ENCODE measurements at places on chromosomes 12 and 14. TPM values are rescaled to one million over a fixed set of nuclear protein-coding genes. Genes with fewer than 3 reads are reported as not detected.

Gene OR6C2
- total RNA-seq, result not detected

Gene AQP2
- total RNA-seq, result not detected

Gene PRIMA1
- total RNA-seq, result 6.8 TPM

Gene SMCO2
- 2.2 TPM for total RNA-seq

Gene RNF212B
- total RNA-seq, result not detected

Gene RECQL
- total RNA-seq, result 19.8 TPM

Gene A2ML1
- 6.3 TPM for total RNA-seq

Gene ADSS1
- total RNA-seq, result 10.6 TPM

Gene TAS2R19
- 7.2 TPM for total RNA-seq

Gene DEGS2
- total RNA-seq, result 3.7 TPM

Gene HSPB8
- 121 TPM for total RNA-seq

Gene LALBA
- not detected for total RNA-seq

Gene MDGA2
- total RNA-seq, result 30.6 TPM

Gene PPP4R4
- total RNA-seq, result 41.6 TPM

Gene ARF6
- total RNA-seq, result 21.7 TPM

Gene APPL2
- 74.8 TPM for total RNA-seq

Gene PCED1B
- 4.9 TPM for total RNA-seq

Gene PPP1R36
- total RNA-seq, result 1.6 TPM

Gene NUAK1
- 130 TPM for total RNA-seq

Gene SOX5
- total RNA-seq, result 64.6 TPM

Gene SERPINA3
- 50.2 TPM for total RNA-seq

Gene LRRC43
- 6.5 TPM for total RNA-seq

Gene CHMP4A
- 50.4 TPM for total RNA-seq

Gene TMEM52B
- total RNA-seq, result 0.32 TPM

Gene TC2N
- 1.9 TPM for total RNA-seq

Gene SYNJ2BP
- 30.9 TPM for total RNA-seq

Gene C14orf132
- 178 TPM for total RNA-seq

Gene LYZ
- total RNA-seq, result 9.9 TPM

Gene FAIM2
- 820 TPM for total RNA-seq

Gene PMCH
- not detected for total RNA-seq

Gene MLEC
- 78.0 TPM for total RNA-seq

Gene MYH6
- not detected for total RNA-seq

Gene CCDC88C
- total RNA-seq, result 6.3 TPM

Gene CLEC12A
- not detected for total RNA-seq

Gene CARMIL3
- total RNA-seq, result 10.6 TPM

Gene ASCL1
- 15.0 TPM for total RNA-seq

Gene IL26
- not detected for total RNA-seq

Gene CDKL1
- total RNA-seq, result 44.6 TPM

Gene NPFF
- not detected for total RNA-seq

Gene DBX2
- total RNA-seq, result 2.3 TPM

Gene GARIN6
- total RNA-seq, result not detected

Gene KRT75
- not detected for total RNA-seq

Gene HSPA2
- 151 TPM for total RNA-seq

Gene GPD1
- total RNA-seq, result 5.6 TPM

Gene CAPS2
- total RNA-seq, result 64.5 TPM

Gene ZDHHC22
- 69.0 TPM for total RNA-seq

Gene C12orf56
- total RNA-seq, result not detected

Gene TPPP2
- not detected for total RNA-seq

Gene SYCP3
- 0.25 TPM for total RNA-seq

Gene DENND5B
- total RNA-seq, result 70.8 TPM

Gene INSM2
- 2.1 TPM for total RNA-seq

Gene KCNMB4
- 44.8 TPM for total RNA-seq

Gene TTC6
- total RNA-seq, result 2.7 TPM

Gene LPCAT3
- 27.6 TPM for total RNA-seq

Gene MOK
- total RNA-seq, result 45.3 TPM

Gene TOMM20L
- not detected for total RNA-seq
